ENCODE measurements at places on chromosomes 7 and 10. TPM values are rescaled to one million over a fixed set of nuclear protein-coding genes. Genes with fewer than 3 reads are reported as not detected.

ACSL5 gene
- total RNA-seq = 38.8 TPM

DNA sequence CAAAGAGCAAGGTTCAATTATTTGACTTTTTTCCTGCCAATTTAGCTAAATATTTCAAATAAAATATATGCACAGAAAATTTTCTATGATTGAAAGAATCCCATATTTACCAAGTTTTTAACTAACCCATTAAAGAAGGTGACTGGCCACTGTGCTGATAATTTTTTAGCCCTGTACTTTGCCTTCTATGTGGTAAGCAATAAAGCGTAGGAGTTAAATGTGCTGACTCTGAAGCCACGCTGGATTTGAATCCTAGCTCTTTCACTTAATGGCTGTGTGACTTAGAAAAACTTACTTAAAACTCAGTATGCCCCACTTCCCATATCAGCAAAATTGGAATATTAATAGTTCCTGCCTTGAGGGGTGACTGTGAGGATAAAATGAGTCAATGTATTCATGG is 82.1 kb downstream of the NEUROD6 start:
- no peak for DNase-seq

DNA sequence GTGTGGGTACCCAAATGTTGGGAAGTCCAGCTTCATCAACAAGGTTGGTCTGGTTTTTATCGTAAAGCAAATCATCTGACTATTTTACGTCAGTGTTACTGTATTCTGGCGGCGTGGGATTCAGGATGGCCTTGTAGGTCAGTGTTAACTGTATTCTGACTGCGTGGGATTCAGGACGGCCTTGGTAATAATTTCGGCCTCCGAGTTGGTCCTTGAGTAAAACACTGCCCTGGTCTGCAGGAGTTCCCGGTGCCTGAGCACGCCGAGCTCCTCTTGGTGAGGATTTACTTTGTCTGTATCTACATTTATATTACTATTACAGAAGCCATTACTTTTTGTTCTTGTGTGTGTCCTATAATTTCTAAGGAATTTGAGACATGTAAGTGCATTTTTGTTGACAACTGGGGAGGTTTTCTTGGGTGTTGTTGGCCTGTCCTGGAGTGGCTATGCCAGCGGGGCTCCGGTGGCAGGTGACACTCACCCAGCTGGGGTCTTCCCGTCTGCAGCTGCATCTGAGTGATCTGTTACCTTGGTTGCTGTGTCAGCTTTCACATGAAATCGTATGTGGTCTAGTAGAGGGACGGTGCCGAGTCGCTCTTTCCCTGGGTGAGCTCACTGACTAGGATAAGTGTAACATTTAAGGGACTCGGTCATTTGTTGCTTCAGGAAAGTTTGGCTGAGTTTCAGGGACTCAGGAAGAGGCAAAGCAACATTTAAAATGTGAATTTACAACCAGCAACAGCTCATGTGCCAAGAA is 9.2 kb downstream of the GTPBP4 start:
- DNase-seq = no peak

DNA sequence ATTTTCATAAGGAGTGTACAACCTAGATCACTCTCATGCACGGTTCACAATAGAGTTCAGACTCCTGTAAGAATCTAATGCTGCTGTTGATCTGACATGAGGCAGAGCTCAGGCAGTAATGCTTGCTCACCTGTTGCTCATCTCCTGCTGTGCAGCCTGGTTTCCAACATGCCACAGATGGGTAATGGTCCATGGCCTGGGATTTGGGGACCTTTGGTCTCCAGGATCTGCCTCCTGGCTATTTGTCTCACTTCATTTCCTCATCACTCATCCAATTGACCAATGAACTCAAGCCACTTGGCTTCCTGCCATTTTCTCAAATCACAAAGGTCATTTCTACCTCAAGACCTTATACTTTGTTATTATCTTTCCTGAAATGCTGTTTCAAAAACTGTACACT is 786.1 kb downstream of the ANKRD7 start:
- no peak for DNase-seq

DNA sequence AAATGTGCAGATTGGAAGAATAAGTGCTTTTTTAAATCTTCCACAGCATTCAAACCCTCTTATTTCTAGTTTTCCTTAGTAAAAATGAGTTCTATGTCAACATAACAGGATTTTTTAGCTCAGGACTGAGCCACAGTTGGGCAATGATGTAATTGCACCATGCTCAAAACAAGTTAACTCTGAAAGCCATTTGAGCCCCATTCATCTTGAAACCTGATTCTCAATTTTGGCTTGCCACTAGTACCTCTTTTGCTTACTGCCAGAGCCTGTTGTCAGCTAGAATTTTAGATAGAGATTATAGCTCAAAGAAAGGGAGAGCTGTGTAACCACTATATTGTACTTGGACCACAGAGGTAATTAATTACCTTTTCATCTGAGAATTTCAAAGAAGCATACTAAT is 1028.5 kb upstream of the PHF14 start:
- no peak for DNase-seq

Data from urinary bladder (tissue), 4 donors.